Activated CD4-positive, alpha-beta T cell treated with anti-CD3 and anti-CD28 coated beads, Interleukin-2, amount 10 ng/mL, durations not matched to agents 7 days and 5 days (primary cell): ENCODE measurements at places on chromosomes 1 and 21.

DNA sequence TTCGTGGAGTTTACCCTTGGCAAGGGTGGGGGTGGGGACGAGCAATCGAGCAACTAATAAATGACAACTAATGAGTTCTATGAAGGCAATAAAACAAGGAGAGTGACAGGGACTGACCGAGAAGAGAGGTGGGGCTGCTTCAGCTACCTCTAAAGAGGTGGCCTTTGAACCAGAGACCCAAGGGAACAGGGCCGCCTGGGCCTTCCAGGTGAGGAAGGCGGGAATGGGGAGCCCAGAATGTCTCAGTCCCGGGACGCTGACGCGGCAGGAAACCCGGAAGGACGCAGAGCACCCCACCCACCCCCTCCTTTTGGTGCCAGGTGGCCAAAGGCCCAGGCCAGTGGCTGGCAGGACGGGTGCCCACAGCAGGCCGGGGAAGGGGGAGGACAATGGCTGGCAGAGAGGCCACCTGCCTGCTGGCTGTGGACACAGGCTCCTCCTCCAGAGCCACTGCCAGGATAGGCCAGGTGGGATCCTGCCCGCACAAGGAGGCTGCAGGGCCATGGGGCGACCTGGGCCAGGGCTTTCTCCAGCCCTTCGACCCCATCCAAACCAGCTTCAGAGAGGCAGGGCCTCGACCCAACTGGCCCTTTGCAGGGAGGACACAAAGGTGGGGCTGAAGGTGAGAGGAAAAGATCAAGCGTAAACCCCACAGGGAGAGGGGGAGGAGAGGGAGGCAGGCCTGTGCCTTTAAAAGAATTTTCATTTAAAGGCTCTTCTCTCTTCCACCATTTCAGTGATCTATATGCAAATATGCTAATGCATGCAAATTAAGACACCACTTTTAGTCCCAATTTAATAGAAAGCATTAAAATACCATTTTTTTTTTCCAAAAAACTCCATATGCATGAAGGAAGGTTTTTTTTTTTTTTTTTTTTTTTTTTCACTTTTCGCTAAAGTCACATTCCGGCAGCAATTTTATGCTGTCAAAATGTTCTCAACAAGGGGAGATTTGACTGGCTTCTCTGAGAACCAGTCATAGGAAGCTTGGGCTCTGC, 58.1 kb downstream of the CASZ1 start:
- DNase-seq: no peak

GRCh38 chr1:152640351-152640750, 17.4 kb upstream of the LCE3A start:
- no peak for DNase-seq

DNA sequence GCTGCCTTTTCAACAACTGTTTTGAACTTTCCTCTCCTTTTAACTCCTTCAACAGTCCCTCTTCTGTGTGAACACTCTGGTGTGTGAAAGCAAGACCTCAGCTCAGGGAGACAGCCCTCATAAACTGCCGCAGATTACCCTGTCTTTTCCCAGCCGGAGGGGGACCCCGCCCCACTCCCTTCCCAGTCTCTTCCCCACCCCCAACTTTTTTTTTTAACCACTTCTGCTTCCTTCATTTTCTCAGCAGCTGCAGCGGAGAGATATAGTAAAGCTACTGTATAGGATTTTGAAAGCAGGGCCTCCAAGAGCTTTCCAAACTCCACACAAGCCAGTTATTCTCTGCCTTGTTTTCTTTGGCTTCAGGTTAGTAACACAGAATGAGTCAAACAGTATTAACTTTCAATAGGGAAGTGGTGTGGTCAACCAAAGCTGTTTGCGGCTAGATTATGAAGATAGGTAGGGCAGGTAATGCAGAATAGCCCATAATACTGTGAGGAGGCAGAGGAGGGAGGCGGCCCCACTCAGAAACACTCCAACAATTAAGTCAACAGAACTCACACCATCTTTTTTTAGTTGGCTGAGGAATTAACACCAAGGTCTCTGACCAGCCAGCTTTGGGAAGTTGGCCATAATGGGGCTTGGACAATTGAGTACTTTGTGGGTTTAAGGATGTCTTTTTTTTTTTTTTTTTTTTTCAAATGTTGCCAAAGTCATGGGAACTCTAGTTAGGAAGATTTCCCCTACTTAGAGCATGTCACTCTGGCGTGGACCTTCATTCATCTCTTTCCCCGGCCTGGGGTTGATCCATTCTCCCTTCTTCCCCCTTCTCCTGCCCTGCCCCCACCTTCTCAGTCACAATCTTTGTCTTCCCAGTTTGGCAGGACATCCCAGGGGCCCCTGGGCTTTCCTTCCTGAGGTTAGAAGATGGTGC, 177.0 kb downstream of the CLIC6 start:
- DNase-seq: peak; percentile 61

DNA sequence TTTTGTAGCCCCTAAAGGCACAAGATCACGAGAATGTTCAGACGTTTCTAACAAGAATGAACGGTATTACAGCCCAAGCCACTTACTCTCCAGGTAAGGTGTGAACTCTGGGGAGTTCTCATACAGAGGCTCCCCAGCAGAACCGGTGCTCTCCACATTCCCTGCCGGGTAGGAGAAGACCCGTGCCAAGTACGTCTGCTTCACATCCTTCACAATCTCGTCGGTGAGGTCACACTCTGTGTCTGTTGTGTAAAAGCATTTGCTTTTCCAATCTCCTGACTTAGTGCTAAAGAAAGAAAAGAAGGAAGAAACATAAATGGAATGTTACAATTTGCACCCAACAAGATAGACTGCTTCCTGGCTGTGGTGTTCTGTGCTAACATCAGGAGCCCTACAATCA, 5.7 kb downstream of the F3 start:
- no peak for DNase-seq

DNA sequence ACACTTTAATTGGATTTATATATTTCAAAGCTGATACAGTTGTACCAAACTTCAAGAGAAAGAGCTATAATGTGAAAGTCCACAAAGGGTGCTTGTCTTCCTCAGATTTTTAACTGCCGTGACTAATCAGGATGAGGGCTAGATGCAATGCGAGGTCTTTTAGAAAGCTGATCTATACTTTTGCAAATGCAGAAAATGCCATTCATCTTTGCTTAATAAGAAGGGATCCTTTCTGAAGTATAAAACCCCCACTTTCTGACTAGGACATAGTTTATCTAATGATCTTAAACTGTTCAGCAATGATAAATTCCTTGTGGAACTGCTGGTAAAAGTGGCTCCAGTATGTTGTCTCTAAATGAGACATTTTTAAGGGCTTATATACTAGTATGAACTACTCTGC, 102.7 kb upstream of the NGF start:
- DNase-seq: no peak
